ENCODE measurements at places on chromosomes 5 and 9.

DNA sequence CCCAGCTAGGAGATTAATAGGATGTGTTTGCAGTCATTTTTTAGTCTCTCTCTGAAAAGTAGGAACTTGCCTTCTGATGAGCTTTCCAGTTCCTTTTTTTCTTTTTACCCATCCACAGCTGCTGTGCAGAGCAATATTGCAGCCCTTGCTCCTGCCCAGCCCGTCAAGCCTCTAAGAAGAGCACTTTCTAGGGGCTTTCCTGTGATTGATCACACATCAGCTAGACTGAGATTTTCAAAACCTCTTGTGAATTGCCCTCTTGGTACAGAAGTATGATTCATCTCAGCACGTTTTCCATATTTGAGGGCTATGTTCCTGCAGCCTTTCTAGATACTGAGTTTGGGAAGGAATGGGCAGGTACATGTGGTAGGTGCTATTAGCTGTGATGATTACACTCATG, 93.9 kb downstream of the GALNT10 start:
- no peak for DNase-seq

DNA sequence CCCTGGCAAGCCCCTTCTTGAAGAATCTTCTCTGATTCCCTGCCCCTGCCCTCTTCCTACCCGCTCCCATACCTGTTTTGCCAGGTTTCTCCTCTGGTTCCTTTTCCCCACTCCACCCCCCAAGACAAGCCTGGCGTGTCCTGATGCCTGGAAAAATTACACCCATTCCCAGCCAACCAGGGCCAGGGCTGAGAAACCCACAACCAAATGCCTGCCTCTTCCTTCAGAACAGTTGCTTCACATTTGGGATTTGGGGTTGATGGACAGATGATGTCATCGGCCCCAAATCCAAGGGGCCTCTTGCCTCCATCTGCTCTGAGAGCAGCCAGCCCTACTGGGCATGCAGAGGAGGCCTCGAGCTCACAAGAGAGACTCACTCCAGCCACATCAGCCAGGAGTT, 8.8 kb upstream of the NEK6 start:
- DNase-seq = no peak

DNA sequence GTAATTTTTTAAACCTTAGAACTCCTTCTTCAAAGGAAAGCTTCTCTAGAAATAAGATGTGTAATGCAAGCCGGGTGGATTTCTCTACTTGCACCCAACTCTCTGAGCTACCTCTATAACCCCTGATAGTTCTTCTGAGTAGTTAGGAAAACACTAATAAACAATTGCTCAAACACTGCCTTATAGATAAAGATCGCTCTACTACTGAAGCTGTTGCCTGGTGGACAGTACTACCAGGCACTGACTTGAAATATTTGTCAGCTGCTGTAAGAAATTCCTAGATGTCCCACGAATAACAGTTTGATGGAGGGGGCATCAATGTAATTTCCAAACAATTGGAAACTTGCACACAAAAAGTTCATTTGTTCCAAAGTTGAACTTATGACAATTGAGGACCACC, 42.0 kb downstream of the NR3C1 start:
- DNase-seq = no peak

- DNase-seq = peak; percentile 18
Observed at GRCh38 chr5:6576861-6577501, 55.9 kb downstream of the NSUN2 start.

- no peak for DNase-seq
Observed at GRCh38 chr5:81908044-81908443, 63.8 kb upstream of the ATG10 start.

- no peak for DNase-seq
Observed at GRCh38 chr9:14488421-14489190, 174.7 kb upstream of the NFIB start.

DNA sequence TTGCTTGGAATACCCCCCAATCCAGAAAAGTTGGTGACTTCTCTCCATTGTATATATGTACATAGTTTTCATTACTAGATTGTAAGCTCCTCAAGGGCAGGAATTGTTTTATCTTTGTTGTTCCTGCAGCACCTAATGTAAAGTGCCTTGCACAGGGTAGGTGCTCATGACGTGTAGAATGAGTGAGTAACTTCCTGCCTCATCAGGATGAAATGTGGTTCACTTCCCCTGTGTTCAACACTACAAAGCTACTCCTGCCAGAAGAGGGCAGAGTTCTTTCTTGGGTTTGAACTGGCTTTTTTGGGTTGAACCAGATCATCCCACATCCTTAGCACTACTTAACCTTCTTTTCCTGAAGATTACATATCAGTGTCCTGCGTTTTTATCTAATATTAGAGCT, 23.9 kb downstream of the GTF3C4 start:
- no peak for DNase-seq

DNA sequence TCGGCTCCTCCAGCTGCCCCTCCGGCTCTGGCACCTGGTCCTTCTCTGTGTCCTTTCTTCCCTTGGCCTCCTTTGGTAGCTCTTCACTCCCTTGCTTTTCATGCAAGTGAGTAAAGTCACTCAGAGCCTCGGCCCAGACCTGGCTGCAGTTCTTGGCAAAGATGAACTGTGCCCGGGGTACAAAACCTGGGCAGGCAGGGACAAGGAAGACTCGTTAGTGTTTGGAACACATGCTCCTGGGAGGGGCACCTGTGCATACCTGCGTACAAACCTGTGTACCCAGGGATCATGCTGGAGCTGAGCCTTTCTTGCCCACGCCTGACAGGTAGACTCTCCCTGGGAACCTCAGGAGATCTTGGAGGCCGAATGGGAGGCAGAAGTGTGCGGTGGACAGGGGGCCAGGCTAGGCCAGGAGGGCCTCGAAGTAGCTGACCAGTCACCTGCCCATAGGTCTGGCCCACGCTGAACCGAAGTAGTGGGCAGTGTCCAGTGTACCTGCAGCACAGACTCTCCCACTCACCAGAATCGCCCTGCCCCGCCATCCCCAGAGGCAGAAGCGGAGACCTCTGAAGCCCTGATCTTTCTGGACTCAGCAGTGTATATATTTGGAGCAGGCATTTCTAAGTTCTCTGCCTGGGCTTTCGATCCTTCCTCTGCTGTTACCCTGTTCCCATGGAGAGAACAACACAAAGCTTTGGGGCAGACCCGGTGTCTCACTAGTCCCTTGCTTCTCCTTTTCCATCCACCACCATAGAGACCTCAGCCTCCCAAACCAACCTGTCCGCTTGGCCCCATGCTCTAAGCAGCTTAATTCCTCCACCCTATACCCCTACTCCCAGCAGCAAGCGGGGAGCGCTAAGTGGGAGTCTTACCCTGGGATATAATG, 41.9 kb upstream of the TESK1 start:
- no peak for DNase-seq

Measured in neural crest cell (in vitro differentiated cells).